ENCODE measurements at places on chromosomes 5 and 9.

DNA sequence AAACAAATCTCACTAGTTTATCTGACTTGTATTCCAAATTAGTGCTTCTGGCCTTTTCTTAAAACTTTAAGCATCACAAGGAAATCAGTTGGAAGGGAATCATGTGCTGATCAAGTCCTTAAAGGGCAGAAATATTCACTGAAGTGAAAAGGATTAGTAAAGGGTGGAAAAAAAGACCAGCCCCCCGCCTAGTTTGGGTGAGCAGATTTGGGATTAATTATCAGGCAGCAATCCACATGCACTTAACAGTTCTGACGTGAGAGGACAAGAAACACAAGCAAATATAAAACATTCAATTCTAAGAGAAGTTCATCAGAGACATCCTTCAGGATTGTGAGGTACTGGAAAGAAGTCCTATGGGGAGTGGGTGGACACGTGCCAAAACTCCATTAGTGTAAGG is at the start of gene TYRP1:
TSS of gene TYRP1 (plus strand) at position 245 of the 400 bp plus-strand sequence. CDS start 612 bp downstream, outside the sequence.
- DNase-seq = no peak

DNA sequence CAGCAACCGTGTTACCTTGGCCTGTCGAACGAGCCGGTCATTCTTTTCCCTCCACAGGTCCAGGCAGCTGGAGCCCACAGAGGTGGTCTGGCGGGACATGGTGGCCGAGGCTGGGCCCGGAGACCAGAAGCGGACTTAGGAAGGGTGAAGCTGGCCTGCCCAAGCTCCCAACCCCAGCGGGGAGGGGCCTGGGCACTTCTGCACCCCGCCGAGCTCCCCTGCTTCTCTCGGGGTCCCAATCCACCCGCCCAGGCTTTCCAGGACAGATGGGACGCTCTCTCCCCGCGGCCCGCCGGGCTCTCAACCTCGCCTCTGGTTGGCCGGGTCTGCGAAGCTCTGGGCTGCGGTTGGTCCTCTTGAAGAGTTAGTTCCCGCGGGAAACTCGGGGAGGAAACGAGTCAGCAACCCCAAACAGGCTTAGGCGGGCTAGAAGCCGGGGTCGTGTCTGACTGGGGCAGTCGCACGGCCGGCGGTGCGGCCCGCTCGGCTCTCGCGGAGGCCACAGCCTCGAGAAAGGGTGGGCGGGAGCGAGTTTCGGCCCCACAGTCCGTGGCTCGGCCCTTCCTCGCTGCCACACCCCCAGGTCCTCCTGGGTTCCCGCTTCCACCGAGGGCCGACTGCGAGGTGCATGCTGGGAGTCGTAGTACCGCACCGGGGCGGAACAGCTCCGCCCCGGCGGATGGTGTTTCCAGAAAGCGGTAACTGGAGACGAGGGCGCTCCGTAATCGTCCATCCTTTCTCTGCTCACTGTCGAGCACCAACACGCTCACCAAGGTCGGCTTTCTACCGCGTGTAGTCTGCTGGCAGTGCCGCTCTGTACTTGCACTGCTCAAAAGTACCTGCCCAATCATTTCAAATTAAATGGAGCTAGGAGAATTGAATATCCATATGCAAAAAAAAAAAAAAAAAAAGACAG is at the start of gene FANCG:
TSS of gene FANCG (minus strand) at position 517 of the 916 bp plus-strand sequence. CDS start at position 99, 418 bp downstream.
- peak; percentile 79 for DNase-seq

DNA sequence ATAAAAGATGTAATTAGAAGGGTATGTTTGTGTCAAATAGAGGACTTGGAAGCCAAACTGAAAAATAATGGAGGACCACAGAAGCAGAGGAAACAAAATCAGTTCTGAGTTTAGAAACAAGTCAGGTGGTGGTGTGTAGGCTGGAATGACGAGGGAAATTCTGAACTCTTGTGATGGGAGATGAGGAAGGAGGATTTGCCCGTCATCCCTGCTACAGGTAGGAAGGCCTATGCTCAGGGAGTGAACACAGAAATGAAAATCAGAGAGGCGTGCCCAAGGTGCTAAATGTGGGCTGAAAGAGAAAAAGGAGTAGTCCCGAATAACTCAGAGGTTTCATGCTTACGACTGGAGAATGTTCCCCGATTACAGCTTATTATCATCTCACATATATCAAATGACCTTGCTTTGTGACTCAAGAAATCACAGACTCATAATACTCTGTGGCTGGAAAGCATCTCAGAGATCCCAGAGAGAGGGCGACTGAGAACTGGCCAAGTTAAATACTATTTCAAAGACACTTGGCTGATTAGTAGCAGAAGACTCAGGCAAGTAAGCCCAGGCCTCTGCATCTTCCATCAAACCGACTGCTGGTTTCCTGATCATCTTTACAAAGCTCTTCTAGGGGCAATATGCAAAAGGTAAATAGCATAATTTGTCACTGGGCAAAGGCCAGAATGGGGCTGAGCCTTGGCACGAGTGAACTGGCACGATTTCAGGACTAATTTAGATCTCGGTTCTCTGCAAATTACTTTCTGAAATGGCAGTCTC is 126.0 kb downstream of the SUSD1 start:
- no peak for DNase-seq

DNA sequence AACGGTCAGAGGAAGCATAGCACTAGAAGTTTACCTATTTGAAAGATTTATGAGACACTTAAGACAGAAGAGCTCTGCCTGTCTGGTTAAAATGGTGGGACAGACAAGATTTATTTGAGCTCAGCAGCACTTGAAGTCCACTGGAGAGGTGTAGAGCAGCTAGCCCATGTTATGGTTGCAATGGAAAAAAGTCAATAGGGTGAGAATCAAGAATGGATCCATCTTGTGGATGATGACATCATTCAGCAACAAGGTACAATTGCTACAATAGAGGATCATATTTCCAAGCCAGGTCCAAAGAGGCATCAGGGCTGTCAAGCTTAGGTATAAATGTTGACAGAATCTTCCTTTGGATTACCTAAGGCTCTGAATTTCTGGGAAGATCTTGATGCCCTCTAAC is 21.1 kb upstream of the ZNF131 start:
- no peak for DNase-seq

GRCh38 chr5:114838937-114839336 is 330.8 kb downstream of the TRIM36 start:
- DNase-seq = no peak

DNA sequence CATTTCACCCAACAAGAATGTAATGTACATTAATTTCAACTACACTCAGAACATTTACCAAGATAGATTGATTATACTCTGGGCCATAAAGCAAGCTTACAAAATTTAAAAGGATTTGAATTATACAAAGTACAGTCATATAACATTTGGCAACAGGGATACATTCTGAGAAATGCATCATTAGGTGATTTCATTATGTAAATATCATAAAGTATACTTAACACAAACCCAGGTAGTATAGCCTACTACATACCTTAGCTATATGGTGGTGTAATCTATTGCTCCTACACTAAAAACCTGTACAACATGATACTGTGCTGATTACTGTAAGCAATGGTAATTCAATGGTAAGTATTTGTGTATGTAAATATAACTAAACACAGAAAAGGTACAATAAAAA is 202.9 kb downstream of the MPDZ start:
- no peak for DNase-seq

- no peak for DNase-seq
Observed at GRCh38 chr5:106843812-106844416, 826.8 kb downstream of the EFNA5 start.

GRCh38 chr5:5598547-5599113 is 176.2 kb downstream of the ICE1 start:
- no peak for DNase-seq
